Midbrain (tissue), 1 donor: ENCODE measurements at places on chromosomes 6 and 20.
A peak's percentile ranks its signal among the peaks of the same experiment; 100 is the strongest.

DNA sequence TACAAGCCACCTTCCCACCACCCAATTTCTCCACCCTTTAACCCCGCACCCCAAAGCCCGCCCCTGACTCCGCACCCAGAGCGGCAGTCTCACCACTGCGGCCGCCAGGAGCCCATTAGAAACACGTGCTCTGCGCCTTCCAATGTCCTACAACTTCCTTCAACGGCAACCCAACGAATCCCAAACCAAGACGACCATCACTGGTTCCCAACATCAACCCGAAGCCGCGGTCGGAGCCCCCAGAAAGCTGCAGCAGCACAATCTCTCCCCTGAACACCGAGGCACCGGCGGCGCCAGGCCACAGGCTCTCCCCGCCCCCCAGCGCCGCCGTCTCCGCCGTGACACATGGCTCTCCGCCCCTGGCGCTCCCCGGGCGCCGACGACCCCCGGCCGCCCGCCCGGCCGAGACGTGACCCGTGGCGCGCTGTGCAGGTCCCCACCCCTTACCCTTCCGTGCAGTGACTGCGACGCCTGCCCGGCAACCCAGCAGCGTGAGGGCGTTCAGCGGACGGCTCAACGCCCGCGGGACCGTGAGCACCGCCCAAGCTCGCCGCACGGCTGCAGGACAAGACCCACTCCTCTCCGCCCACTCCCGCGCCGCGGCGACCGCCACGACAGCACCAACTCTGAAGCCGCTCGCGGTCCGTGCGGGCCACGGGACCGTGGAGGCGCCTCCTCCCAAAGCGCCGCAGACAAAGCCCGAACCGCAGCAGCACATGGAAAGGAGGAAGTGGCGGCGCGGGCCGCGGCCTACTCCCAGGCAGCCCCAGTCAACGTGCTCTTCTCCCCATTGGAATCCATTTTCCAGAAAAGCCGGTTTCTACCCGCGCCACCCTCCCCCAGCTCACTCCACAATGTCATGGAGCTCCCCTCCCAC lies 551 bp downstream of the SYNCRIP start:
- DNase-seq = peak; percentile 43

DNA sequence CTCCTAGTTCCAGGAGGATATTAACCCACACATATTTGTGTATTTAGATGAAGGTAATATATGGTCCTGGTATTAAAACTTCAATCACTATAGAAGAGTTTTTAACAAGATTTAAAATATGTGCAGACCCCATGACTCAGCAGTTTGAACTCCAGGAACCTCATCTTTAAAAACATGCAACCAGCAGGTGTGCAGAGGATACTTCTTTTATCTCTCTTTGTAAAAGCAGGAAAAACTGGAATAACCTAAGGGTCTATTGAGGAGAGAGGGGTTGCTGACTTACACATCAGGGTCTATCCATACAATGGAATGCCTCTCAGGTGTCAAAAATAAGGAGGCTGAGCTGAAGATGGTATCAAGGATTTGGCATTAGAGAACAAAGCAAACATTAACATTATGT lies 36.9 kb upstream of the TFAP2C start:
- DNase-seq = no peak

- DNase-seq = no peak
Observed at GRCh38 chr20:5745416-5746030, 4.7 kb upstream of the SHLD1 start.

- DNase-seq = peak; percentile 17
Observed at GRCh38 chr20:37096415-37097041, 731 bp upstream of the RBL1 start.

- DNase-seq = no peak
Observed at GRCh38 chr6:142844065-142844755, 100.8 kb downstream of the HIVEP2 start.

GRCh38 chr6:106014955-106015354 lies 71.2 kb upstream of the PRDM1 start:
- no peak for DNase-seq

DNA sequence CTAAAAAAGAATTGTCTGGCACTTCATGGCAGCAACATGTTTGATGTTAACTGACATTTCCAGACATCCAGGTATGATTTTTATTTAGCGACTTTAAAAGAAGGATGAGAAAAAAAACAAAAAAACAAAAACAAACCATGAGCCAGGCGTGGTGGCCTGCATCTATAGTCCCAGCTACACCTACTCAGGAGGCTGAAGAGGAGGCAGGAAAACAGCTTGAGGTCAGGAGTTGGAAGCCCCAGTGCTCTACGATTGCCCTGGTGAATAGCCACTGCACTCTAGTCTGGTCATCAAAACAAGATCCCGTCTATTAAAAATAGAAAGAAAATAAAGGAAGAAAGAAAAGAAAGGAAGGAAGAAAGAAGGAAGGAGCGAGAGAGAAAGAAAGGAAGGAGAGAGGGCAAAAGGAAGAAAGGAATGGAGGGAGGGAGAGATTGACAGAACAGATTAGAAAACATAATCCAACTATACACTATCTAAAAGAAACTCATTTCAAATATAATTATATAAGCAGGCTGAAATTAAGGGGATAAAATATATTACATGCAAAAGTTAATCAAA lies 141.6 kb downstream of the TRIM27 start:
- DNase-seq = no peak

DNA sequence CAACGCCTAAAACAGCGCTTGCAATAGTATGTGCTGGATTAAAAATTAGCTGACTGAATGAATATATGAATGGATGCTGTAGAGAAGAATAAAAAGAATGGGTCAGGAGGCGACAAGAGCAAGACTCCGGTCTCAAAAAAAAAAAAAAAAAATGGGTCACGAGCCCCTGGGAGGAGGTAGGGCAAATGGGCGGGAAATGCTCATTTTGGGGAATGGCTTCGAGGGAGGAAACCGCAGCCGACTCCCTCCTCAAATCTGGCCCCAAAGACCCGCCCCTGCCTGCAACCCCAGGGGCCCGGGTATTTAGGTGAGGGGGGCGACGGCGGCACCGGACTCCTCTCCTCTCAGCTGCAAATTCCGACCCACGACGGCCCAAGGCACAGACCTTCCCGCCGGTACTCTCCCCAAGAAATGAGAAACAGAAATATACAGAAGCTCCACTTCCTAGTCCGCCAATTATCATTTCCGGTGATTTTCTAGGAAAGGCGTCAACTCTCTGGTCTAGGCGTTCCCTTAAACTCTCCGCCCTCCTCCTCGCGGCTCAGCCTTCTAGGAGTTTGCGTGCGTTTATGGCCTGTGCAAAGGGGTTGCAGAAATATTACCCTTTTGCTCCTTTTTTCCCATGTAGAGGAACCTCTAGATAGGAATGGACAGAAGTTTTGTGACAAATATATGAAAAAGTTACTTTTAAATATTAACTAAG lies at the start of gene ZNF311:
Gene ZNF311 (minus strand): TSS at position 133 of the 703 bp plus-strand sequence. CDS start 1,361 bp downstream, outside the sequence.
- DNase-seq = peak; percentile 56

GRCh38 chr6:110828396-110828795 lies 13.1 kb upstream of the CDK19 start:
- DNase-seq = no peak

- DNase-seq = no peak
Observed at GRCh38 chr6:16209539-16209938, 28.8 kb upstream of the GMPR start.

DNA sequence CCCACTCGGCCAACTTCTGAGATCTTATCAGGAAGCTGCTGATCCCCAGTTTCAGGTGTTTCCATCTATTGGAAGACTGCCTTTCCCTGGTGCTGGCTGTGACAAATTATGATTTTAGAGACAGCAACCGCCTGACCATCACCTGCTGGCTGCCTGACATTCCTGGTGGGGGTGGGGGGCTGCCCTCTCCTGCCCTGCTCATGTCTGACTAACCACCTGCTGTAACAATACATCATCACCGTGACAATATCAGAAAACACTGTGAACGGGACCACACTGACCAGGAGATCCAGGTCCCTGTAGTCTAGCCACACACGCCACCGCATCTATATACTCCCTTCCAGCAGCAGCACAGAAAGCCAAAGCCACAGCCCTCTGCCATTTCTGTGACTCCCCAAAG lies 537.5 kb downstream of the QKI start:
- DNase-seq = no peak

DNA sequence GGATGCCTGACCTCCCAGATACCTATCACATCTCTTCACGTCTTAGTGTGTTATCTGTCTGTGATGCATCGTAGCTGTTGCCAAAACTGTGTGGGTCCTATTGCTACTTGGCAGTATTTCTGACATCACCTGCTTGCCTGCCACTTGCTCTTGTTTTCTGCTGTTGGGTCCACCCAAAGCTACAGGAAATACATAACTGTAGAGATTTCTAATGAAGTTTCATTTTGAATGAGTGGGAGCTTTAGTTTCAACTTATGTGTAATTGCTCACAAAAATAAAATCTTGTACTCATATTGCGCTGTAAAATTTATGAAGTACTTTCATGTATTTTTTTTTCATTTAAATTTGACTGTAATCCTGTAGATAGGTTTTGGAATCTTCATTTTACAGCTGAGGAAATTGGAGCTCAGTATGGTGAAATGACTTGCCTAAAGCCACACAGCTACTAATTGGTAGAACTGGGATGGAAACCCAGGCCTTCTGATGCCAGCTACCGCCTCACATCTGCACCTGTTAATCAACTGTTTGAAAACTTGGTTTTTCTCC lies 113.6 kb upstream of the MAN1A1 start:
- DNase-seq = no peak

GRCh38 chr6:4922488-4923037 lies 81.3 kb downstream of the RPP40 start:
- no peak for DNase-seq

DNA sequence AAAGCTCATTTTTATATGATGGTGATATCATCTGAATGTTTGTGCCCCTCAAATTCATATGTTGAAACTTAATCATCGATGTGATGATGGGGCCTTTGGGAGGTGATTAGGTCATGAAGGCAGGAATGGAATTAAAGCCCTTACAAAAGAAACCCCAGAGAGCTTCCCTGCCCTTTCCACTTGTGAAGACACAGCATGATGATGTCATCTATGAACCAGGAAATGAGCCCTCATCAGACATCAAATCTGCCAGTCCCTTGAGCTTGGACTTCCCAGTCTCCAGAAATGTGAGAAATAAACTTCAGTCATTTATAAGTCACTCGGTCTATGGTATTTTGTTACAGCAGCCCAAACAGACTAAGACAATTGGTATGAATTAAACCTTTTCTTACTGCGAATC lies 153.1 kb downstream of the MYB start:
- DNase-seq = no peak

GRCh38 chr20:1489325-1489724 lies 1.9 kb downstream of the SIRPB2 start:
- DNase-seq = no peak

- DNase-seq = no peak
Observed at GRCh38 chr6:9192405-9192909, 757.1 kb upstream of the SLC35B3 start.

GRCh38 chr6:112281821-112282615 lies 27.7 kb upstream of the LAMA4 start:
- no peak for DNase-seq

- no peak for DNase-seq
Observed at GRCh38 chr6:164037171-164037870, 622.8 kb downstream of the QKI start.

DNA sequence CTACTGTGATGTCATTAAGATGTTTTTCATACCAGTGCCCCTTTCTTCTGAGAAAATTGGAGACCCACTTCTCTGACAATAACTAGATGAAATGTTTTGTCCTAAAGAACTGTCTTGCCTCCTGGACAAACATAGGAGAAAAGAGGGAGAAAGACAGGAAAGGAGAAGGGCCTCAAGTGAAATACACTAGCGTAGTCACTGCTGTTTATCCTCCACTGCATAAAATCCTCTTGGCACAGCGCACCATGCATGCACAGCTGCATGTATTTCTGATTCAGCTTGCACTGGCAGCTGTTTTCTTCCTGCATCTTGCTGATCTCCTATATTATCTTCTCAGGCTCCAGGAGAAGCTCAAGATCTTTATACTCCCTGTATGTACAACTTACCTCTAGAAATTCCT lies 158.0 kb upstream of the BMP5 start:
- DNase-seq = no peak

DNA sequence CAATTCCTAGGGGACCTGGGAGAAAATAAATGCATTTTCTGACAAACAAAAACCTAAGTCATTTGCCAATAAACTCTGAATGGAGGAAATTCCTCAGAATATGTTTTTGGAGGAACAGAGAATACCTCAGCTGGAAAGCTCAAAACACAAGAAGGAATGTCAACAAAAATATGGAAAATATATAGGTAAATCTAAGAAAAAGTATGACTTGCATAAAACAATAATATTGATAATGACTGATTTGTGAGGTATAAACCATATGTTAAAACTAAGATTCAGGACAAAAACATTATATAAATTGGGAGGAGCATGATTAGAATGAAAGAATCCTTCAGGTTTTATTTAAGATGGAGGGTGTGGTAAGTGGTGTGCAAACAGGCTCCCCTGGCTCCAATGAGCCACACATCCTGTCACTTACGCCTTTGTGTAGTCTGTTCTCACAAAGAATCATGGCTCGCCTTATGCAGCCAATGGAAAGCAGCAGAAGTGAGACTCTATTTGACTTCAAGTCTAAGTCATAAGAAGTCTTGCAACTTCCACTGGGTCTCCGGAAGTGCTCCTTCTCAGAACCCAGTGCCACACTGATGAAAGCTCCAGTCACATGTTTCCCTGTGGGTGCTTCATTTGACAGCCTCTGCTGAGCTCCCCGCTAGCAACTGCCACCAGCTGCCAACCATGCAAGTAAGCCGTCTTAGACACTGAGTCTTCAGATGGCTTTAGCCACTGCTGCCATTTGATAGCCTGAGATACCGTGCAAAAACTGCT lies 8.1 kb downstream of the CFAP61 start:
- no peak for DNase-seq

DNA sequence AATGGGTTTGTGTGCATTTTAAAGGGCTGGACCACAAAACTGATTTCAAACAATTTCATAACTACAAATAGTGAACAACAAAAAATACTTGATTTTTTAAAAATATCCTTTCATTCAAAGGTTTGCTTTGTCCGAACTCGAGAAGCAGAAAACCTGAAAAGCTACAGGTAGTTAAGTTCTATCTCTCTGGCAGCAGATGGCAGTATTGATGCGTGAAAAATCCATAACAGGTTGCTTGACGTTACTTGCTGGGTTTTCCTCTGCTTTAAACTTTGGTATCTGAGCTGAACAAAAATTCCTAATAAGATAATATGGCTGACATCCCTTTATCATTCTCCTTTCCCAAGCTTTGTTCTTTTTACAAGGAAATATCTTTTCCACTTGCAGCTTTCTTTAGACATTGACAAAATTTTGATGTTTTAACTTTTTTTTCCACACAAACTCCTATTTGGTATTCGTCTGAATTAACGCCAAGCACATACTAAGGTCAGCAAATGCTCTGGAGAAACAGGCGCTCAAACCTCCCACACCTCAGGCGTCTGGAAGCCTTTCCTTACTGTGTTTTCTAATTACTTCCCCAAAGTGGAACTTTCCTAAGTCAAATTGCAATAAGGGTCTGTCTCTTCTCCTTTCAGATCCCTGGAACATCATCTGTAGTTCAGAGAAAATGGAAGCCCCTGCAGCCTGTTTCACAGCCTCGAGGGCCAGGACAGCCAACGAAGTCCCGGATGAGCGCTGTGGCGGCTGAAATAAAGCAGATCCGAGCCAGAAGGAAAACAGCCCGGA lies 50.3 kb upstream of the GFRAL start:
- DNase-seq = peak; percentile 24
